ENCODE measurements at places on chromosomes 1 and 21.

DNA sequence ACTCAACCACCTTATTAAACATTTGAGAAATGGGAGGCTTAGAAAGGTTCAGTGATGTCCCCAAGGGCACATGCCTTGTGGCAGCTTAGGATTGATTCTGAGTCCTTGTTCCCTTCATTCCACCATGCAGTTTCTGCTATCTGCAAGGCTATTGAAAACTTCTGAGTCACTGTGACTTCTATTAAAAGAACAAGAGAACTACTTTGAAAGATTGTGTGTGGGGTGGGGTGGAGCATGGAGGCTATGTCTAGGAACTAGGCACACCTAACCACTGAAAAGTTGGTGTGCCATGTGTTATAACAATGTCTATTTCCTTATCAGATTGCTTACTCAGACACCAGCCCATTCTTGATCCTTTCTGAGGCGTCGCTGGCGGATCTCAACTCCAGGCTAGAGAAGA is 10.8 kb downstream of the MTARC1 start:
- no peak for DNase-seq

GRCh38 chr1:3557366-3557765 is 53.9 kb downstream of the MEGF6 start:
- no peak for DNase-seq

DNA sequence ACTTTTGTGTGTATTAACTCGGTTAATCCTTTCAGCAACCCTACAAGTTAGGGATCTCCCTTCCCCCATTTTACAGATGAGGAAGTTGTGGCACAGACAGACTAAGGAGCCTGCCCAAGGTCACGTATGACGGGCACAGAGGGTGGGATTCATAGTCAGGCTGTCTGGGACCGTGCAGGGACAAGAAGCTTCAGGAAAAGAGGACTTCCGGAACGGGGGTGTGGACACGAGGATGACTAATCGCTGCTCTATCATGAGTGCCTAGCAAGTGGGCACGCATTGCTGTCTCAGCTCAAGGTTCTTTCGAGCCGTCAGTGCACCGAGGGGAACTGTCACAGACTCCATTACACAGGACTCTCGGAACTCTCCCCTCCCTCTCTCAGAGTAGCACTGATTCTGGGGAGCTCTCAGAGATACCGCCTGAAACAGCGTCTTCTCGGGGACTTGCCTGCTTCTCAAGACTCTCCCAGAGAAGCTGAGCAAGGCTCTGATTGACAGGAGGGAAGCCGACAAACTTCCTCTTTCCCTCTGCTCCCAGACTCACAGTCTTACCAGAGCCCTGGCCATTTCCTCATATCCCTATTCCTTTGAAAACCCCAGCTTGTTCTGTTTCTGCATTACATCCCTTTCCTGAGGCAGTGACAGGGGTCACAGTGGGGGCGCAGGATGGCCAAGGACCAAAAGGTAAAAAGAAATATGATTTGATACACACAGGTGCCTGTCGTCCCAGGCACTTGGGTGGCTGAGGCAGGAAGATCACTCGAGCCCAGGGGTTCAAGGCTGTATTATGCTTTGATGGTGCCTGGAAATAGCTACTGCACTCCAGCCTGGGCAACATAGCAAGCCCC is 14.4 kb downstream of the FHAD1 start:
- no peak for DNase-seq

DNA sequence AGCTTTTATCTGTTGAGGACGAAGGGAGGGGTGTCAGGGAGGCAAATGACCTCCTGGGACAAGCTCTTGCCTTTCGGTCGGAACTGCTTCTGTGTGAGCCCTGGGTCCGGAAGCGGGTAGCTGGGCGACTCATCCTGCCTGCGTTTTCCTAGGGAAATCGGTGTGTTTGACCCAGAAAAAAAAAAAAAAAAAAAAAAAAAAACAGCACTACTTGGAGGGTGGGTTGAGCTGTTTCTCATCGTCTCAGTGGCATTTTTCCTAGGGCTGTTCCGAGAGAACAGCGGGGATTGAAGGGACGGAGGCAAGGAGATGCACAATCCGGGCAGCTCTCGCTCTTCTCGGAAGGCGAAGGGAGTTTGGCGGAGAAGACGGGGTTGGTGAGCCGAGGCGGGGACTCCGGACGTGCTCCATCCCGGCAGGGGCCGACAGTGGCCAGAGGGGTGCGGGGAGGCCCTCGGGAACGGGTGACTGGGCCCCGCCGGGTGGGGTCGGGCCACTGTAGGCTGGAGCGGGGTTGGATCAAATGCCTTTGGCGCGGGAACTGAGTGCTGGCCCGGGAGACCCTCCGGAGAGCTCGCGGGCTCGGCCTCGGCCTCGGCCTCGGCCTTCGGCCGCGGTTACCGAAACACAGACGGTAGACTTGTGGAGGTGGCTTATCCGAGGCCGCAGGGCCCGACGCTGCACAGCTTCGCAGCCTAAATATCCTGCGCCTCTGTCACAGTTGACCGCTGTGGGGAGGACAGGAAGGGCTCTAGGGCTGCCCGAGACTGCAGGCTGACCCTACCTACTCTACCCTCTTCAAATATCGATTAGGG is 2.4 kb upstream of the BARHL2 start:
- DNase-seq, result no peak

GRCh38 chr1:73593804-73594203 is 604.2 kb downstream of the LRRIQ3 start:
- no peak for DNase-seq

- no peak for DNase-seq
These were observed 82.3 kb upstream of the TIAM1 start for GRCh38 chr21:31426235-31426797.

GRCh38 chr1:230261928-230262650 is 164.0 kb downstream of the PGBD5 start:
- no peak for DNase-seq
